Stimulated activated CD4-positive, alpha-beta T cell treated with anti-CD3 and anti-CD28 coated beads, Interleukin-1b, Interleukin-23, amount 100 ng/mL, for 48 hours (primary cell): ENCODE measurements at places on chromosomes 2 and 18.

GRCh38 chr18:74611765-74612164, 14.1 kb downstream of the ZNF407 start:
- no peak for DNase-seq

- no peak for DNase-seq
Observed at GRCh38 chr2:61834893-61835292, 19.0 kb downstream of the FAM161A start.

- no peak for DNase-seq
Observed at GRCh38 chr2:12352889-12353288, 363.8 kb upstream of the TRIB2 start.

DNA sequence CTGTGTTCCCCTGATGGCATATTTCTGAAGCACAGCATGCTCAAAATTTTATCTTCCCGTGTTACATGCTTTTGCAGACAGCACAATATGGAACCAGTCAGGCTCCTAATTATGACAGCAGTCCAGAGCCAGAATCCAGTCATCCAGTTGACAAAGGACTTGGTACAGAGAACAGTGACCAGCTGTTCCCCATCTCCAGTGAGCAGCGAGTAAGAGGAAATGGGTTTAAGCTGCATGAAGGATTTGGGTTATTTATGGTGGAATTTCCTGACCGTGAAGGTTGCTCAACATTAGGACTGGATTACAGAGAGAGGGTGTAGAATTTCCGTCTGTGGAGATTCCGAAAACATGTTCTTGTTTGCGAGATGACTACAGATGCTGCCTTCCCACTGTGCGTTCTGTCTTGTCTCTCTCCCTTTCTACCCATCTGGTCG, 24.4 kb downstream of the SGPP2 start:
- DNase-seq = no peak

GRCh38 chr2:26532301-26533250, 54.7 kb upstream of the OTOF start:
- DNase-seq = no peak

DNA sequence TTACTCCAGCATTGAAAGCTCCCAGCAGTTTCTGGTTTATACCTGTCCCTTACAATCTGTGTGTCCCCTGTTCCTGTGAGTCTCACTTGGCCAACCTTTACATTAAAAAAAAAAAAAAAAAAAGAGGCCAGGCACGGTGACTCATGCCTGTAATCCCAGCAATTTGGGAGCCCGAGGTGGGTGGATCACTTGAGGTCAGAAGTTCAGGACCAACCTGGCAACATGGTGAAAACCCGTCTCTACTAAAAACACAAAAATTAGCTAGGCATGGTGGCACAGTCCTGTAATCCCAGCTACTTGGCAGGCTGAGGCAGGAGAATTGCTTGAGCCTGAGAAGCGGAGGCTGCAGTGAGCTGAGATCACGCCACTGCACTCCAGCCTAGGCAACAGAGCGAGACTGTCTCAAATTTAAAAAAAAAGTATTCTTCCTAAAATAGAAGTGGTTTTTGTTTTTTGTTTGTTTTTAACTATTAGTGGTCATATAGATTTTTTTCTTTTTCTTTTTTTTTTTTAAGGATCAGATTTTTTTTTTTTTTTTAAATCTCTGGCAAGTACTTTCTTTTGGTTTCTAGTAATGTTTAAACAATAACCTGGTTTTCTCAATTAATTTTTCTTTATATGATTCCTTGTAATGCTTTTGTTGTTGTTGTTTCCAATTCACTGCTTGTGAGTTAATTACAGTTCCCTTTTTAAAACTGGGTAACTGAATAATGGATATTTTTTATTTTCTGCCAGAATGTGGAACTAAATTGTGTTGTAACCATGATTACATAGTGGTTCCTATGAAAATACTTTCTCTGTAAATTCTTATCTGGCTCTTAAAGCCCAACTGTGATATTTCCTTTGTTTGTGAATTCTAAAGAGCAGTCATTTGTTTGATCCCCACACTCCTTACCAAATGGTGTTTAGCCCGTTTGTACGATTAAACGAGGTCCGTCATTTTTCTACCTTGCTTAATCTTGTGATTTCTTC, 116.8 kb downstream of the CTAGE1 start:
- DNase-seq = no peak

GRCh38 chr2:59756150-59756549, 797.3 kb downstream of the BCL11A start:
- no peak for DNase-seq

- DNase-seq = no peak
Observed at GRCh38 chr18:6414723-6415417, at the start of gene L3MBTL4. Gene L3MBTL4 (minus strand): TSS chr18:6414911. CDS start chr18:6311625, 103,286 bp downstream.

GRCh38 chr2:120785228-120785966, 49.7 kb downstream of the GLI2 start:
- no peak for DNase-seq

GRCh38 chr2:19759880-19760279, 141.9 kb downstream of the TTC32 start:
- DNase-seq = no peak

- DNase-seq = no peak
Observed at GRCh38 chr2:85631316-85631715, 15.3 kb downstream of the USP39 start.

GRCh38 chr18:56083097-56083521, 495.1 kb upstream of the TCF4 start:
- no peak for DNase-seq

DNA sequence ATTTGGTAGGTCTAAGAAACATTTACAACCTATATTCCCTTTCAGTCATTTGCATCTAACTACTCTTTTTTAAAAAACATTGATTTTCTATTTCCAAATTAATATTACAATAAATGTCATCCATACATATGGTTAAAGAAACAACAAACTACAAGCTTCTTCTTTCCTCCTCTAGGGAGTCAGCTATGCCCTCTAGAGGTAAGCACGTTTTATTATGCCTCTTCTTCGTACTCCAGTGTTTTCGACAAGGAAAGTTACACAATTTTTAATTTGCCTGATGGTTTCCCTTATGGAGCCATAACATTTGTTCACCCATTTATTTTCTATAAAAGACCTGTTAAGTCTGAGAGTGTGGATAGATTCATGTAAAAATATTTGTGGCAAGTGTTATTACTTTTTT, 183.4 kb upstream of the CDH7 start:
- DNase-seq = no peak

- peak; percentile 78 for DNase-seq
Observed at GRCh38 chr2:169479257-169480078, at the start of gene BBS5. Gene BBS5 (plus strand): TSS chr2:169479494. CDS start chr2:169479554, 60 bp downstream.

DNA sequence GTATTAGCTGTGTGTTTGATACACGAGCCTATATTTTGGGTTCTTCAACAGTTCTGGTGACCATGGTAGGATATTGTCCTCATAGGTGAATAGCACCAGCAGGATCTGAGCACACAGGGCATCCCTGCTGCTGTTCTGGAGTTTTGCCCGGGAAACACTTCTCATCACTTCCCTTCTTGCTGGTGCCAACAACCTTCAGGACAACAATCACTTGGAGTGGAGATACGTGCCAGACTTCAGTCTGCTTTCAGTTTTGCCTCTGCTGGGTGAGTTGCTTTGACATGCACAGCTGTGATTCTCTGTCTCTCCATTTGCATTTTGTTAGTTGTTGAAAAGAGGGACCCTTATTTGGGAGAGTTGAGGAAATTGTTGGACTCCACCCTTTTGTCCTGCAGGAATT, 1347.2 kb upstream of the DDX18 start:
- no peak for DNase-seq

GRCh38 chr2:166127217-166128155, at the start of gene SCN1A:
Gene SCN1A (minus strand): TSS chr2:166128020. CDS start chr2:166073621, 54,399 bp downstream.
- no peak for DNase-seq

DNA sequence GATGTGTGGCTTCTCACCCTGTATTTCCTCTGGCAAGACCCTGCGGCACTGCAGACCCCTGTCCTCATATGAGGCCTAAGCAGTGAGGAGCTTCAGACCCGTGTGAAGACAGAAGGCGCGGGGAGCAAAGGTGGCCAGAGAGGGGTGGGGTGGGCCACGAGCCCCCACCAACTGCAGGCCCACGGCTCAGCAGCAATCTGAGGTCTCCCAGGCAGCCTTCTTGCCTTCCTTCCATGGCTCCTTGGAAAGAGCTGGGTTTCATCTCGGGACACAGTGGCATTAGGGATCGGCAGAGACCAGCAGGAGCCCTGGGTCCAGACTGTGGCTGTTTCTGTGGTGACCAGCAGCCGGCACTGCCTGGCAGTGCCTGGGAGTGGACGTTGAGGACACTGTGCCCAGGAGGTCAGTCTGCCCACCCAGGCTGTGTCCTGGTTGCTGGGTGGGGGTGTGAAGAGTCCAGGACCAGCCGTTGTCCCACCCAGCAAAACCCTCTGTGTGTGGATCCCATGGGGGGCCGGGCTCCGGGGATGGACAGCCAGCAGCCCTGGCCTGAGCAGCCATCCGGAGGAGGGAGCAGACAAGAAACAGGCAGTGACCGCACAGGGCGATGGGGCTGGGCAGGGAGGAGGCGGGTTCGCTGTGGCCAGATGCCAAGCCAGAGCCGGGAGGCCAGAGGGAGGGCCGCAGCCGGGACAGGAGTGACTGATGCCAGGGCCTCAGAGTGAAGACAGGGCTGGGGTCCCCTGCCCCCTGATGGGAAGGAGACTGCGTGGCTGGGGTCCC, 73.8 kb downstream of the RRM2 start:
- DNase-seq = no peak
